ENCODE measurements at places on chromosomes 5 and 9.

DNA sequence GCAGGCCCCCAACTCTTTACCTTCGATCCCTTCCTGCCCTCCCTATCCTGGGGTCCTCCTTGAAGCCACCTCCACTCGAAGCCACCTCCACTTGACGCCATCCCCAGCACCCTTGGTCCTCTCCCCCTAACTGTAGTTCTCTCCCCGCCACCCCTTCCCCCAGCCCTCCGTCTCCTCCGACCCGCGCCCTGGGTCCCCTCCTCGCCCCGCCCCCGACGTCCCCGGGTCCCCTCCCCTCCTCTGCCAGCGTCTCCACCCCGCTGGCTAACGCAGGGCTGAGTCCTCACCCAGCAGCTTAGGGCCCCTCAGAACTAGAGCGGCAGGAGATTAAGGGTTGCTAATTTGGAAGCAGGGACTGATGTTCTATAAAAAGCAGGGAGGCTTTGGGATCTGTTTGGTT is 30.6 kb upstream of the ANKRD33B start:
- no peak overlapping the region for H3K27ac ChIP-seq
- DNase-seq: no peak
- H3K4me3 ChIP-seq: no peak overlapping the region
- peaks cover 3% of the 10 kb centered on the region for H3K36me3 ChIP-seq

DNA sequence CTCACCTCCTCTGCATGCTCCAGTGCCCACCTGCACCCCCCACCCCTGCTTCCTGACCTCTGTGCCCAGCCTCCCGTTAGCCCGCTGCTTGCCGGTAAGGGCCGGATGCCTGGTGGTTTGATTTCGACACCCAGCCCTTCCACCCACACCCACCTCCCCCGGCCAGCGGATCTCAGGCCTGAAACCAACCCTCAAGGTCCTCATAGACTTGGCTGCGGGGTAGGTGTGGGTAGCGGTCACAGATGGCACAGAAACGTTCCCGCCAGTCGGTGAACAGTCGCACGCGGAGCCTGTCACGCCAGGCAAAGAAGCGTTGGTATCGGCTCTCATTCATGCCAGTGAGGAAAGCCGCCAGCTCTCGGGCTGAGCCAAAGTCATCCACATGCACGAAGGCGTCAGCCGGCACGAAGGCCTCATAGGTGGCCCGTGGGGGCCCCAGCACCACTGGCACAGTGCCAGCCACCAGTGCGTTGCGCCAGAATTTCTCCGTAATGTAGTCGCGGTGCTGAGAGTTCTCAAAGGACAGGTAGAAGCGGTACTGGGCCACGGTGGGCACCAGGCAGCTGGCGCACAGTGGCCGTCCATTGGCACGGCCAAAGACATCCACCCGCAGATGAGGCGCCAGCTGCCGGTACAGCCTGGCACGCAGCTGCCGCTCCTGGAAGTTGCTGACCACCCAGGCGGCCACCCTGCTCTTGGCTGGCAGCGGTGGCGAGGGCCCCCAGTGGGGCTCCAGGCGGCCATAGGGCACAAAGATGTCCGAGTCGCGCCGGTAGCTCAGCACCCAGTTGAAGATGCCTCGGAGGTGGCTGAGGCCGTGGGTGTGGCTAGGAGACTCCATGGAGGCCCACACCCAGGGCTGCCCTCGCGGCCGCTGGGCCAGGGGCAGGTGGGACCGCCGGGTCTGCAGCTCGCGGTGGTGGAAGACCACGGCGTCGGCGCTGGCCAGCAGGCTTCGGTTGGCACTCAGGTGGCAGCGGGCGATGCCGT is 1.1 kb downstream of the FUT7 start:
- peak overlapping the region; percentile 87 for H3K27ac ChIP-seq
- H3K36me3 ChIP-seq: no peaks in the 10 kb centered on the region
- no peak for DNase-seq
- H3K4me1 ChIP-seq: peaks cover 43% of the 10 kb centered on the region

DNA sequence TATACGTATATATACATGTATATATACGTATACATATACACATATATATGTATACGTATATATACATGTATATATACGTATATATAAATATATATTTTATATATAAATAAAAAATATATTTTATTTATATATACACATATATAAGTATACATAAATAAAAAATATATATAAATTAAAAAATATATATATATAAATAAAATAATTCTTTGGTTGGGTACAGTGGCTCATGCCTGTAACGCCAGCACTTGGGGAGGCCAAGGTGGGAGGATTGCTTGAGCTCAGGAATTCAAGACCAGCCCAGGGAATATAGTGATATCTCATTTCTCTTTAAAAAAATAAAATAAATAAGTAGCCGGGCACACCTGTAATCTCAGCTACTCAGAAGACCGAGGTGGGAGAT is 155.0 kb downstream of the CDC42SE2 start:
- H3K4me3 ChIP-seq: no peak overlapping the region
- peak overlapping the region; percentile 94 for H3K27ac ChIP-seq
- no peak for DNase-seq
- H3K4me1 ChIP-seq: peaks cover 30% of the 10 kb centered on the region
- no peaks in the 10 kb centered on the region for H3K27me3 ChIP-seq
- H3K36me3 ChIP-seq: peaks cover 2% of the 10 kb centered on the region

DNA sequence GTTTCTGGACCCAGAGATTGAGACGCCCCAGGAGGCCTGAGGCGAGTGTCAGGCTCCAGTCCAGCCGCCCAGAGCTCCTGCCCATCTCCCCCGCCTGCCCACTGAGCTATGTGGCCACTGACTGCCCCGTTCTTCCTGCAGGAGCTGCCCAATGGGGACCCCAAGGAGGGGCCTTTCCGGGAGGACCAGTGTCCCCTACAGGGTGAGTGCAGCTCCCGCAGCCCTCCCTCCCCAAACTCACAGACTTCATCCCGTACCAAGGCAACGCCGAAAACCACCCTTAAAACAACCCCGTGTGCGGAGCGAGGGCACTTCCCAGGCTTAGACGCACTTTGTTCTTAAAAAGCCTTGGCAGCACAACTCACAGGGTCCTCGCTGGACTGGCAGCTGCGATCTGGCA is 23.4 kb downstream of the NKD2 start:
- no peak overlapping the region for H3K27ac ChIP-seq
- no peak for DNase-seq
- H3K36me3 ChIP-seq: no peaks in the 10 kb centered on the region
- no peak overlapping the region for H3K4me3 ChIP-seq
- H3K27me3 ChIP-seq: peaks cover 12% of the 10 kb centered on the region

GRCh38 chr9:31248156-31248555 is 1136.3 kb upstream of the ACO1 start:
- H3K27me3 ChIP-seq: no peaks in the 10 kb centered on the region
- H3K4me1 ChIP-seq: no peaks in the 10 kb centered on the region
- H3K36me3 ChIP-seq: no peaks in the 10 kb centered on the region
- no peak overlapping the region for H3K27ac ChIP-seq

GRCh38 chr5:171478946-171479775 is 59.7 kb downstream of the FGF18 start:
- DNase-seq: no peak
- no peaks in the 10 kb centered on the region for H3K36me3 ChIP-seq
- H3K27me3 ChIP-seq: peaks cover 3% of the 10 kb centered on the region
- H3K27ac ChIP-seq: peak overlapping the region; percentile 79
- no peak overlapping the region for H3K4me3 ChIP-seq
- peaks cover 8% of the 10 kb centered on the region for H3K4me1 ChIP-seq

- peaks cover 2% of the 10 kb centered on the region for H3K36me3 ChIP-seq
- peaks cover 12% of the 10 kb centered on the region for H3K27me3 ChIP-seq
- no peak overlapping the region for H3K4me3 ChIP-seq
- no peak overlapping the region for H3K27ac ChIP-seq
- peaks cover 4% of the 10 kb centered on the region for H3K4me1 ChIP-seq
- no peak for DNase-seq
Observed at GRCh38 chr9:88503845-88504764, 30.9 kb upstream of the NXNL2 start.

DNA sequence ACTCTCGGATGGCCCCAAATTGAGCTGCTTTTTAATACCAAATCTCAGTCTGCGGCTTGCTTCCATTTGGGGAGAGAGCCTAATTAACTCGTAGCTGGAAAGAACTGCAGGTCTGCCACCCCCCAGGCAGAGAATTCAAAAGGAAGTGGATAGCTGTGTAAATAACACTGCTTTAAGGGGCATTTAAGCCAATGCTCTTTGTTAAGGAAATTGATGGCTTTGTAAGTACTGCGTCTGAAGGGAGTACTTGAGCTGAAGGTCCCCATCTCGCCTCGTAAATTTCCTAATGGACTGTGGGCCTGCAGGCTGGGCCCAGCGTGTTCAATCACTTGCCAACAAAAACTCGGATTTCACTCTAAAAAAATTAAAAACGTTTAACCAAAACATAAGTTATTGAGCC is 132.7 kb downstream of the PAPPA start:
- no peaks in the 10 kb centered on the region for H3K4me1 ChIP-seq
- H3K36me3 ChIP-seq: peaks cover 2% of the 10 kb centered on the region
- DNase-seq: no peak
- peaks cover 27% of the 10 kb centered on the region for H3K27me3 ChIP-seq
- no peak overlapping the region for H3K4me3 ChIP-seq

- H3K4me1 ChIP-seq: no peaks in the 10 kb centered on the region
- no peak overlapping the region for H3K4me3 ChIP-seq
- H3K36me3 ChIP-seq: no peaks in the 10 kb centered on the region
- peaks cover 7% of the 10 kb centered on the region for H3K27me3 ChIP-seq
- no peak overlapping the region for H3K27ac ChIP-seq
Observed at GRCh38 chr5:77560677-77561263, 68.7 kb upstream of the WDR41 start.

DNA sequence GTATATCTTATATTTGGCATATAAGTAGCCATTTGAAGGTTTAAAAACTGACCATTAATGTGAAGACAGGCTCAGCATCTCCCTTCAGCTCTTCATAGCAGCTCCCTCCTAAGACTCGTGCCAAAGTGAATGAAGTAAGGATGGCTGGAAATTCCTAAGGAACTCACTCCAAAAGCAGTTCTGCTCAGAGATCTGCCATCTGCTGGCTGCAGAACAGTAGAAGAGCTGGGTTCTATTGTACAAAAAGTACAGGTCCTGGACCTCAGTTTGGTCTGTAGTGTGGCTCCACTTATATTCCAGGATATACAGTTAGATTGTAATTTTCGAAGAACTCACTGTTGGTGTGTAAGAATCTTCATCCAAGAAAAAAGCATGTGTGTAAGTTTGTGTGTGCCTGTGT is 104.9 kb upstream of the RUSC2 start:
- H3K4me3 ChIP-seq: no peak overlapping the region
- peaks cover 62% of the 10 kb centered on the region for H3K27me3 ChIP-seq
- H3K36me3 ChIP-seq: no peaks in the 10 kb centered on the region
- no peak for DNase-seq
- H3K4me1 ChIP-seq: no peaks in the 10 kb centered on the region

GRCh38 chr5:142097681-142098080 is 10.9 kb upstream of the NDFIP1 start:
- no peaks in the 10 kb centered on the region for H3K27me3 ChIP-seq
- peak overlapping the region; percentile 89 for H3K27ac ChIP-seq
- H3K4me3 ChIP-seq: no peak overlapping the region
- H3K36me3 ChIP-seq: no peaks in the 10 kb centered on the region
- no peak for DNase-seq

- peaks cover 4% of the 10 kb centered on the region for H3K4me1 ChIP-seq
- H3K27me3 ChIP-seq: peaks cover 38% of the 10 kb centered on the region
- H3K4me3 ChIP-seq: no peak overlapping the region
- DNase-seq: no peak
- no peak overlapping the region for H3K27ac ChIP-seq
Observed at GRCh38 chr5:175060257-175060656, 335.9 kb downstream of the MSX2 start.

DNA sequence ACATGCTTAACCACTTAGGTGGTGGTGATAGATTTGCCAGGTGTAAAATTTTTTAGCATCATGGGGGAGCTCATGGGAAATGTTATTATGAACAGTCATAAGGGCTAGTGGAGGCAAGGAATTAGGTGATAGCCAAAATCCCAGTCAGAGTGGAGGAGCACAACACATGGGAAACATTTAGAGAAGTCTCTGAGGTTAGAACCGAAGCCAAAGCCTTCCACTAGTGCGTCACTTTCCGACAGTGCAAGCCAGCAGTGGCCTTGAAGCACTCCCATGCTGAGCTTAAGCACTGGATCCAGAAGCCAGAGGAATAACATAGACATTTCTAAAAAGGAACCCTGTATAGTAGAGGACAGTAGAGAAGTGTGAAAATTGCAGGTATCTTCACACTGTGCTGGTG is 101.5 kb upstream of the SNX2 start:
- H3K4me3 ChIP-seq: no peak overlapping the region
- H3K4me1 ChIP-seq: no peaks in the 10 kb centered on the region
- no peak for DNase-seq
- H3K27ac ChIP-seq: no peak overlapping the region
- H3K36me3 ChIP-seq: no peaks in the 10 kb centered on the region

DNA sequence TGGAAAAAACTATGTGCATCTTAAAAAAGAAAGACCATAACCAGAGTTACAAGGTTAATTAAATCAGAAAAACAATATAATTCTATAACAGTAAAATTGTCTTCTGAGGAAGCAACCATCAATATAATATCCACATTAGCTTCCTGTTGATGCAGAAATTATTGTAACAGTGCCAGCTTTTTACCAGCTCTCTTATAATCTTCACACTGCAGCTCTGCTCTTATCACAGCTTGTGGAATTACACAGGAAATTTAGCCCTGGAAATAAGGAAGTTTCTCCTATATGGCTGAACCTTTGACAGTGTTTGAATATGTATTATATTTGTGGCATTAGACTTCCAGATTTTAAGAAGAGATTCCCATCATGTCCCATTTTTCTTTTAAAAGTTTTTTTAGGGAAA is 49.1 kb upstream of the TEK start:
- H3K4me1 ChIP-seq: no peaks in the 10 kb centered on the region
- no peaks in the 10 kb centered on the region for H3K27me3 ChIP-seq
- peaks cover 5% of the 10 kb centered on the region for H3K36me3 ChIP-seq
- no peak for DNase-seq
- no peak overlapping the region for H3K4me3 ChIP-seq

- DNase-seq: no peak
- H3K27ac ChIP-seq: peak overlapping the region; percentile 76
- no peak overlapping the region for H3K4me3 ChIP-seq
- H3K4me1 ChIP-seq: peaks cover 6% of the 10 kb centered on the region
- no peaks in the 10 kb centered on the region for H3K36me3 ChIP-seq
Observed at GRCh38 chr5:119022017-119022745, 33.8 kb upstream of the DTWD2 start.
